ENCODE measurements at places on chromosomes 12 and 14.

GRCh38 chr12:80234667-80235066 is 135.3 kb downstream of the OTOGL start:
- no peak for DNase-seq

- DNase-seq = no peak
Measured at GRCh38 chr14:51479584-51480325, 172.0 kb upstream of the FRMD6 start.

DNA sequence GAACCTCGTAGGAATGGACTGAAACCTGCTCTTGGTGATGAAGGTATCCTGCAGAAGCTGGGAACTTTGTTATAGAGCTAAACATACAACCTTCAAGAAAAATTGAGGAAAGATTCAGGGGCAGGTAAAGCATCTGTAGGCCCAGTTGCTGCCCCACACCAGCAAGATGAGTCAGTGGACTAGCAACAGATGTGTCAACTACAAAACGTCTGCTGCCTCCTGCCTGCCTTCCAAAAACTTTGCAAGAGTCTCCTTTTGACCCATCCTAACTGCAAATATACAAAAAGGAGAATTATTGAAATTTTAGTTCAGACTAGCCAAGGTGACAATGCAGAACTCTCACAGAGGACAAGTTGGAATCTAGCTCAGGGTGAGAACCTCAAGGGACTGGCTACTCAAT is 60.9 kb upstream of the TMTC1 start:
- DNase-seq = no peak

DNA sequence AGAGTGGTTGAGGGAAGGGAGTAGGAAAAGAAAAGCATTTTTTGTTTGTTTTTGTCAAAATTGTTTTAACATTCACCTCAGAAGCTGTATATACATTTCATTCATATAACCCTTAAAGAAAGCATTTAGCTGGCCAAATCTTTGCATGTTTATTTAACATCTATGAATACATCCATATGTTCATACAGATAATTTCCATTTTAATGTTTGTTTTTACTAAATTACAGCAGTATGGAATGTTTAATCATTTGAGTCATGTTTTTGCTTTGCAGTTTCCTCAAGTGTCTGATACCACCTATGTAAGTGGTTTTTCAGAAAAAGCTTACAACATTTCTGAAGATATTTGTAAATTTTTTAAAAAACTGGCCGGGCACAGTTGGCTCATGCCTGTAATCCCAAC is 84.3 kb upstream of the ATF1 start:
- no peak for DNase-seq

DNA sequence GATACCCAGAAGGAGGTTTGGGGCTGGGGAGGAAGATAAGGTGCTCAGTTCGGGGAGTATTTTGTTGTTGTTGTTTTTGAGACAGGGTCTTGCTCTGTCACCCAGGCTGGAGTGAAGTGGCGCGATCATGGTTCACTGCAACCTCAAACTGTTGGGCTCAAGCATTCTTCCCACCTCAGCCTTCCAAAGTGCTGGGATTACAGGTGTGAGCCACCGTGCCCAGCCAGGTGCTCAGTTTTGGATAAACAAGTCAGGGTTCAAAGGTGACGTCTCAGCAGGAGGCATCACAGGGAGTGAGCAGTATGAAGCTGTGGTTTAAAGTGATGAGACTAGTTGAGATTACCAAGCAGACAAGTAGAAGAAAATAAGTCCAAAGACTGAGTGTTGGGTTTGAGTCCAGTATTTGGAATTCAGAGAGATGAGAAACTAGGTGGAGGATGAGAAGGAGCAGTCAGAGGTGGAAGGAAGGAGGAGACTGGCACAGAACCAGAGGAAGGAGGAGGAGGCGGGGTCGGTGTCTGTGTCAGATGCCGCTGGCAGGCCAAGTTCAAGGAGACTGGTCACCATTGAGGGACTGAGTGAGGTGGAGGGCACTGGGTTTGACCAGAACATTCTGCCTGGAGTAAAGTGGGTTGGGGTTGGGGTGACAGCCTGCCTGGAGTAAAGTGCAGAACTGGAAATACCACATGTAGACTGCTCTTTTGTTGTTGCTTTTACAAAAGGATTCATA is 16.1 kb downstream of the SLC35E3 start:
- DNase-seq = no peak

DNA sequence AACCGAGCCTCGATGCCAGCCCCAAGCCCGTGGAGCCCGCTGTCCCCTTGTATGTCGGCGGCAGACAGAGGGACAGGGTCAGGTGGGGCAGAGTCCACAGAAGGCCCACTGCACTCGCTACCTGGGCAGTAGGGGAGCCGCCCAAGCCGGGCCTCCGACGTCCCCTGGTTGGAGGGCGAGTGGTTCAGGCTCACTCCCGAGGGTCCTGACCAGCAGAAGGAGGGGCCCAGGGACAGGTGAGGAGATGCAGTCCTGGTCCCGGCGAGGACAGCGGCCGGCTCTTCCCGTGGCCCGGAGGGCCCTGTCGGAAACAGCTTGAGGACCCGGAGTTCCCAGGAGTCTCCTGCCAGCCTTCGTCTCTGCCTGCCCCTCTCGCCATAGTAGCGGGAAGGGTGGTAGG is 216.7 kb upstream of the SFSWAP start:
- no peak for DNase-seq

DNA sequence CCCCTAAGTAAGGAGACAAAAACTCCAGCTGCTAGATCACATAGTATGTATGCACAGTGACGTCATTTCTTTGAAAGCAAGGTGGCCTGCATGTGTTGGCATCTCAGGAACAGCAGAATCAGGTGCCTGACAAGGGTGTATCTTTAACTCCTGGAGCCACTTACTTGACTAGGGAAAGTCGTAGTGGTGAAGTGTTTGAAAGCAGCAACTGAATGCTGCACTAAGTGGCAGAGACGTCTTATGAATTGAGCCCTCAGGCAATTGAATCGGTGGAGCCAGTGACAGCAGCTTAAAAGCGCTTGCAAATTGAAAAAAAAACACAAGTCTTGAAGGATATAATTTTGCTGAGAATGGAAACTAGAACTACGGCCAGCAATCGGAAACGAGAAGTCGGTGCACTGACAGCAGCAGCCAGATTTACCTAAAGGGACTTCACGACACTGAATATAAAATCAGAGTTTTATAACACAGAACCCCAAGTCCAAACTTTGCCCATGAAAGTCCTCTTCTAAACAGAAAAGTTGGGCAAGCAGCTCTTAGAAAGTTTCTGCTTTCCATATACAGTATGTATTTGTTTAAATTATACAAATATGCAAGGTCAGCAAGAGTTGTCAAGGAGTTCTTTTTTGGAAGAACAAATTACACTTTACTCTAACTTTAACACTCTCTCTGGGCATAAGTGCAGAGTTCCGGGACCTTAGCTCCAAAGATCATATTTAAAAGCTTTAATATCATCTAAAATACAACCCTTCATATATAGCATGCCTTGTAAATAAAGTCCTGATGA is 1.1 kb downstream of the IGF1 start:
- no peak for DNase-seq

- DNase-seq = peak; percentile 79
Measured at GRCh38 chr12:69879007-69879960, 54.3 kb downstream of the MYRFL start.

GRCh38 chr14:103111232-103111868 is 11.9 kb upstream of the TNFAIP2 start:
- no peak for DNase-seq

GRCh38 chr14:32934881-32935633 is 3.6 kb upstream of the NPAS3 start:
- DNase-seq = no peak

DNA sequence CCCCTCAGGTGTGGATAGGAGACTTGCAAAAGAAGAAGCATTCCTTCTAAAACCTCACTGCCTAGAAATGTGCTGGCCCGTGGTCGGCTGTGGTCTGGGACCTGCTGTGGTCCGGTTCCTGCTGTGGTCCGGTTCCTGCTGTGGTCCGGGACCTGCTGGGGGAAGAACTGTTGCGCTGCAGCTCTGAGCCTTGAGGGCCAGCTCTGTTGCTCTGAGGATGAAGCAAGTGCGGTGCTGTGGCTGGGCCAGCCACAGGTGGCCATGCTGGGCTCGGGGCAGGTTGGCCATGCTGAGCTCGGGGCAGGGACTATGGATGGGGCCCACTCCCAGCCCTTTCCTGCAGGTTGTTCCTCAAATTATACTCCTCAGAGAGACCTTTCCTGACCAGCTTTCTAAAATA is 5.2 kb downstream of the NRXN3 start:
- no peak for DNase-seq

GRCh38 chr12:119594772-119595445 is 1.3 kb downstream of the TMEM233 start:
- DNase-seq = peak; percentile 23

Data from GM10248 (cell line).